ENCODE measurements at places on chromosomes 4 and X.

GRCh38 chr4:183670251-183670650, 11.2 kb downstream of the TRAPPC11 start:
- no peak for DNase-seq

DNA sequence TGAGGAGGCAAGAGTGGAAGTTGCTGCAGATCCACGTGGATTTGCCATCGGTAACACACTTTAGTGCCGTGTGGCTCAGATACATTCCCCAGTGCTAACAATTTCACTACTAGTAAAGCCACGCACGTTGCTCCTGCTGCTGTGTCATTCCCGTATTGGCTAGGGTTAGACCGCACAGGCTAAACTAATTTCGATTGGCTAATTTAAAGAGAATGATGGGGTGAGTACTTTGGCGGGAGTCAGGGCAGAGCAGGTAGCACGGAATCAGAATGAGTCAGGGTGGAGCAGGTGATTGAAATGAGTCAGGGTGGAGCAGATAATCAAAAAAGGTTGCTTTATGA, 1337.5 kb downstream of the FSTL5 start:
- no peak for DNase-seq

- no peak for DNase-seq
These were observed 104.4 kb upstream of the ARHGAP24 start for GRCh38 chr4:85370400-85371032.

- DNase-seq = no peak
These were observed 158.1 kb upstream of the TENM3 start for GRCh38 chr4:182085051-182085480.

DNA sequence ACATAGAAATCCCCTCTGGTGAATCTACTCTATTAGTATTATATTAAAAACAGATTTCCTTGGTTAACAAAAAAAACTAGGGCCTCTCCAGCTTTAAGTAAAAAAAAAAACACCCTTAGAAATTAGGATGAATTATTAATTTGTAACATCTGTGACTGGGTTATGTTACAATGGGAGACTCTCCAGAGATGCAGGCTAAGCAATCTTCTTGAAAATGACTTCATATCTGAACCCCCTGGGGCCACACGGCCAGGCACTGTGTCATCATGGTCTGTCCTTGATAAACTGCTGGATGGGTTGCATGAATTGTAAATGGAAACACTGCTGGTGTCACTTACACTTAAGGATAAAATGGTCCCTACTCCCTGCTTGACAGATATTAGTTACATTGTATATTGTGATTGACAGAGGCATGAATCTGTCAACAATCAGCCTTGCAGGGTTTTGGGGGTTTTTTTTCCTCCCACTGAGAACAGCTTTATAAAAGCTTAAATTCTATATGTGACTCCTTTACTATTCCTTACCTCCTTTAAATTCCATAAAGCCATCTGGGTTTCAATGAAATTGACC, 49.1 kb downstream of the PRKG2 start:
- no peak for DNase-seq

GRCh38 chr4:2336659-2337058, 74.8 kb upstream of the MXD4 start:
- DNase-seq = no peak

GRCh38 chrX:118551426-118551825, 55.8 kb downstream of the DOCK11 start:
- DNase-seq = no peak
